Stimulated activated CD4-positive, alpha-beta T cell treated with anti-CD3 and anti-CD28 coated beads, TNF-alpha, amount 100 ng/mL, for 24 hours (primary cell): ENCODE measurements at places on chromosomes 6 and 20.

GRCh38 chr20:58405504-58406291, 16.7 kb downstream of the VAPB start:
- no peak for DNase-seq

DNA sequence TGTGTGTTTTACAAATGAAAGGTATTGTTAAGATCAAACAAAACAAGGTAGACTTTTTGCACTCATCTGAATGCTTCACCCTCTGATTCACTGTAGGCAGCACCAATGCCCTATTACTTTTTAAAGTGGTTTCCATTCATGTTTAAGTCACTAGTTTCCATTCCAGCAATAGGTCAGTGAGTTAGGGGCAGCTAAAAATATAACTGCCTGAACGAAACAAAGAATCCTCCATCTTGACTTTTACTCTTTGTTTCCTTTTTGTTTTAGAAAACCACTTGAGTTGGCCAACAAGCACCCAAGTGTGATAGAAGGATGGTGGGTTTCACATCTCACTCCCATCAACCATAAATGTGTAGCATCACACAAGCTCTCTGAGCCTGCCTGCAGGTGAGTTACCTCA, 25.5 kb downstream of the CLIC5 start:
- DNase-seq: no peak

- DNase-seq: no peak
These were observed 21.0 kb downstream of the TCF15 start for GRCh38 chr20:588932-589672.

- DNase-seq: no peak
These were observed at the start of gene RNF39 for GRCh38 chr6:30075094-30075789. Gene RNF39 (minus strand): TSS chr6:30075769. CDS start chr6:30075585, 184 bp downstream.

DNA sequence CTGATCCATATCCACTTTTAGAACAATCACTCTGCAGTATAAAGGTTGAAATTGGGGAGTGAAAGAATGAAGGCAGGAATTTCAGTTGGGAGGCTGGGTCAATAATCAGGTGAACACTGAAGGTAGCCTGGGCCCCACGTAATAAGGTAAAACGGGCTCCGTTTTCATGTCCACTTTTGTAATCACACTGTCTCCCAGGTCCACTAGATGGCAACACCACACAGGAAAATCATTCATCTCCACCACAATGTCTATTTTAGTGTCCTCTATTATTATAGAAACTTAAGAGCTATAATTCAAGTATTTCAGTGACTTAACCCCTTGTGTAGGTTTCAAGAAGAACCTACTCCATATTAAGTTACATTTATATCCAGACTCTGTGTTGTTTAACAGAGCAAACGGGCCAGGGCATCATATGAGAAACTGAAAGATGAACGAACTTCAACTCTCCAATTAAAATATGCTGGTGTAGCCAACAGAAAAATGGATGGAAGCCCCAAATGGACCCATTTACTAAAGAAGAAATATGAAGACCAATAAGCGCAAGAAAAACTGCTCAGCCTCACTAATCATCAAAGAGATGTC, 45.9 kb upstream of the MC3R start:
- no peak for DNase-seq

GRCh38 chr6:118709859-118710350, 58.5 kb upstream of the CEP85L start:
- peak; percentile 47 for DNase-seq

DNA sequence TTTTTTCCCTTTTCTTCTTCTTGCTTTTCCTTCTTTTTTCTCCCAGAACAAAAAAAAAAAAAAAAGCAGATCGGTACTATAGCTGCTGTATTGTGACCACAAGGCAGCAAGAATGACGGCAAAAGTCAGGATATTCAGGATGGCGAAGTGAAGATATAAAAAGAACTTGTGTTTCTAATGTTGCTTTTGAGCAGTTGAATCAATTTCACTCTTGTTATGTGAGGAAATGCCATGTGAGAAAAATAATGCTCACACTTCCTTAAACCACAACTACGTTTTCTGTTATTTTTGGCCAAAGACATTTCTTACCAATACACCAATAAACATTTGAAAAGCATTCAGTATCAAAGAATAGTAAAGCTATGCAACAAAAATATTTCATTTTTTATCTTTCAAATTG, 510.5 kb downstream of the HACE1 start:
- DNase-seq: no peak

GRCh38 chr20:14612391-14612790, 275.0 kb upstream of the FLRT3 start:
- DNase-seq: no peak

DNA sequence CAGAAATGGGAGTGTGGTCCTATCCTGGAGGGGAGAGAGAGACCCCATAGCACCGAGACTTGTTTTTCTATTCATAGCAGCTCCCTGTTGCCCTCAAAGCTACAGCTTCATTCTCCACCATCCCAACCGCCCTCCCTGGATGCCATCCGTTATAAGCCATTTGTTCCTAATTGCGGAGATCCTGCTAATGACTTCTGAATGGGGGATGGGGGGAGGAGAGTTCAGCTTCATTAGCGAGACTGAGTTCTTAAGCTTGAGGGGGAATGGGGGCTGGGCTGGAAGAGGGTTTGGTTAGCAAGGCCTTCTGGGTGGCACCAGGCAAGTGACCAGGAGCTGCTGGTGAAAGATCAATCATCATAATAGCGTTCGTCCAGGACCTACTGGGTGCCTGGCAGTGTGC, 27.1 kb downstream of the FOXP4 start:
- no peak for DNase-seq

DNA sequence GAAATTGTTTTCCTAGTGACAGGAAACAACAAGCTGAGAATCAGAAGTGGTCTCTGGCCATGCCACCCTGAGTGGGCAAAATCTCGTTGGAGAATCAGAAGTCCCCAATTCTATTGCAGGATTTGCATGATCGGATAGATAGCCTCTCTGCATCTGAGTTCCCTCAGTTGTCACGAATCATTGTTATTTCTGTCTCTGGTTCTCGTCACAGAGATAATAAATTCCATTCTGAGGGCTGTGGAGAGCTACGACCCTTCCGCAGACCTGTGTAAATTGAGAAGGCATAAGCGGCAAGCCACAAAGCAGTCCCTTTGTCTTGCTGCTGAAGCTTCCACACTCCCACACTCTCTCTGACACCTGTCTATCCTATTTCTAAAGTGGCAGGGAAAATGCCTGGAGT, 102.4 kb upstream of the CNR1 start:
- no peak for DNase-seq

GRCh38 chr6:21039926-21040325, 505.7 kb downstream of the CDKAL1 start:
- DNase-seq: no peak

GRCh38 chr20:9103955-9104354, 35.1 kb downstream of the PLCB4 start:
- no peak for DNase-seq

- DNase-seq: no peak
These were observed 3.5 kb downstream of the SCML4 start for GRCh38 chr6:107820338-107821261.

DNA sequence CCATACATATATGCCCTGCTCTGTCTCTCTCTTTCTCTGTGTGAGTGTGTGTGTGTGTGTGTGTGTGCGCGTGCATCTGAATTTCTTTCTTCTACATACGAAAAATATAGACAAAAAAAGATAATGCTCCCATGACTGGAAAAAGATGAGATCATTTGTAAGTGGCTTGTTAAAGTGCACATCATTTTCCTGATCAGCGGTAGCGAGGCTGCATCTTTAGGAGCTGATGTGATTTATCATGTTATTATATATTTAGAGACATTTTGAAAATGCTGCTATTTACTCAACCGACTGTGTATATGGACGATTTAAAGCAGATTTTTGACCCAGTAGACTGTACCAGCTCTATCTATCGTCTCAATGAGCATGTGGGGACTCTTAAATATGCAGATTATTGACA, 265.3 kb downstream of the TSHZ2 start:
- DNase-seq: no peak

- no peak for DNase-seq
These were observed 209.0 kb upstream of the ECI2 start for GRCh38 chr6:4344317-4344899.

- DNase-seq: no peak
These were observed 81.5 kb downstream of the MYLK4 start for GRCh38 chr6:2669067-2669700.

- no peak for DNase-seq
These were observed 181.0 kb downstream of the ALDH8A1 start for GRCh38 chr6:134768931-134769330.

- no peak for DNase-seq
These were observed 84.6 kb upstream of the SPTLC3 start for GRCh38 chr20:12924126-12924525.

DNA sequence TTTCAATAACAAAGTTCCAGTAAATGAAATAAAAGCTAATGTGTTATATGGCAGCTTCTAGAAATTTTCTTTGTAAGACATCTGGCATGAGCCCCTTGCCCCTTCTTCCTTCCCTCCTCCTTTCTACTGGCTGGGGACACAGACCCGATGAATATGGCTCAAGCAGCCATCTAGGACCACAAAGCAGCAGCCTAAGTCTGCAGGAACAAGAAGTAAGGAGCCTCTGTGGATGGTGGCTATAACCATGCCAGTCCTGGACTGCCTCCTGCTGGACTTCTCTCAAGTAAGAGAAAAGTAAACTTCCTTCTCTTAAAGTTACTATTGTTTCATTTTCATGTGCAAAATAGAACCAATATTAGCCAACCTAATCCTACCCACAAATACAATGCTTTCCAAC, 114.9 kb upstream of the DST start:
- DNase-seq: no peak

DNA sequence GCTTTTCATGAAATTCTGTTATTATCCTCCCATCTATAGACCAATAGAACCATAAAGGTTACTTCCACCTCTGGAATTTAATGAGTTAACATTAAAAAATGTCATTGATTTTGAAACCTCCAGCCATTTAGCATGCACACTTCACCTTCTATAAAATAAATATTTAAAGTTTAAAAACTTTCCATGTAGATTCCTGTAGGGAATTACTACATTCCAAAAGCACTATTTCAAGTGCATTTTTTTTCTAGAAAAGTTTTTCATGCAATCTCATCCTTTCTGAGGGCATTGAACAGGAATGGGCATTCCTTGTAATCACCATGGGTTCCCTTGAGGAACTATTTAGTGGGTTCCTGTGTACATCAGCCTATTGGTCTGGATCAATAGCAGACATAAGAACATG, 253.8 kb upstream of the RIN2 start:
- DNase-seq: no peak

DNA sequence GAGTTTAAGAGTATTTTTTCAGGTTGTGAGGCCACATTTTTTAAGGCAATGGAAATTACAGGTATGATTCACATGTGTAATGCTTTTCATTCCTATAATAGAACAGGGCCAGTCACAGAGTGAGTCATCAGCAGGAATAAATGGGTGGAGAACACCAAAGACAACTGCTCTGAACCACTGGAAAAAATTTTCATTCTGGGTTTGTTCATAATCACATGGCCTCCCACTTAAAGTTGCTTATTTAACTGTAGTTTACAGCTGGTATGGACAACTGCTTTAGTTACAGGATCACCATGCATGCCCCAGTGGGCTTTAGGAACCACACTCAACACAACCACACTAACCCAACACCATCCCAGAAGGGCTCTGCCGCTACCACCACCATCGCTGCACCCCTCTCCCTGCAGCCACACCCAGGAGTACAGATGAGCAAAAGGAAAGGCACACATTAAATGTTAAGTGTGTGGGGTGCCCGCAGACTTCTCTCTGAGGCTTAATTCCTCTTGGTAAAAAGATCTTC, 107.0 kb upstream of the DST start:
- no peak for DNase-seq

GRCh38 chr6:89693207-89693606, 54.7 kb upstream of the LYRM2 start:
- no peak for DNase-seq

GRCh38 chr20:23013429-23013828, 21.7 kb upstream of the SSTR4 start:
- DNase-seq: no peak

- no peak for DNase-seq
These were observed 204.1 kb upstream of the KCNQ5 start for GRCh38 chr6:72417759-72418158.

GRCh38 chr6:148750838-148751792, 4.3 kb downstream of the UST start:
- no peak for DNase-seq

DNA sequence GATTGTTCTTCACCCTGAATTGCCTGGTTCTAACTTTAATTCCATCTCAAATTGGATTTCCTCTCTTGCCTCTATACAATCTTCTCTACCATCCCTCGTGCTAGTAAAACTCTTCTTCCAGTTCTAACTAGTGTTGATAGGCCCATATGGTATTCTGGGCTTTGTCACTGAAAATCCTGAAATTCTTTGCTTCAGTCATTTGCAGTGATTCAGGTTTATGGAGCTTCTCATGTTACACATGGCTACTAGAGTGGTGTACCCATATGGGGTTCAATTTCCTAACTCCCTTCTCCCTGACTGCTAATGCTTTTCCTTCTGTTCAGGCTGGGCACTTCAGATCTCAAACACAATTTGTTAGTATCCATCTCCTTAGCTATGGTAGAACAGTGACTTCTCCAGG, 956.6 kb downstream of the KIF16B start:
- no peak for DNase-seq

- DNase-seq: no peak
These were observed 2.5 kb downstream of the RBM39 start for GRCh38 chr20:35739294-35740163.

- DNase-seq: no peak
These were observed 41.7 kb downstream of the FRK start for GRCh38 chr6:116018976-116019375.

DNA sequence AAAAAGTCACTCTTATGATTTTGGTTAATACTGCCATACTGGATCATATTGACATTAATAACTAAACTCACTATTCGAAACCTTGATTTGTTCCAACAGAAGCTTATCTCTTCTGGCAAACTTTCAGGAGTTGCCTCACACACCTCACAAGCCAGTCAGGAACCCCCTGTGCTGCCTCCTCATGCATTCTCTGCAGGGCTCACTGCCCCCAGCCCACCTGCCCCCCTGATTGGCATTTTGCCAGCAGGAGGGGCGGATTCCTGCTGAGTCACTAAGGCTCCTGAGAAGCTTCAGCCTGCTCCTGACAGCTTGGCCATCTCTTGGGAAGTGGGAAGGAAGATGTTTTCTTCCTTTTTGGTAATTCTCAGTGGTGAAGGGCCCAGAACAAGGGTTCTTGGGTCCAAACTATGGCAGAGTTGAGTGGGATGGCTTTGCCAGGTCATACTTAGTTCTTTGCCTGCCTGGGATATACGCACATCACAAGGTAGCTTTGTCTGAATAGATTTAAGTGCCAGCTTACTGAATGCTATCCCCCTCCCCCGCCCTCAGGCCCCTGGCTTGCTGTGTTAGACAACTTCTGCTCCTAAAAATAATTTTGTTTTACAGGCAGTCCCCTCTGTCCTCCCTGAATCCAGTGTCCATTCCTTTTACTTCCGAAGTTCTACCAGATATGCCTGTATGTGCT, 31.4 kb downstream of the SLC35F1 start:
- DNase-seq: no peak

- no peak for DNase-seq
These were observed 135.0 kb downstream of the FOXA2 start for GRCh38 chr20:22449188-22449973.

GRCh38 chr20:5510446-5510845, 193.7 kb upstream of the PROKR2 start:
- no peak for DNase-seq

- DNase-seq: no peak
These were observed 36.8 kb downstream of the BCAS4 start for GRCh38 chr20:50831622-50832021.

- no peak for DNase-seq
These were observed 67.9 kb downstream of the IGF2R start for GRCh38 chr6:160036790-160037206.

GRCh38 chr20:23335521-23335920, 15.1 kb upstream of the NXT1 start:
- no peak for DNase-seq

- no peak for DNase-seq
These were observed 29.3 kb downstream of the NT5E start for GRCh38 chr6:85479208-85479607.
